ENCODE measurements at places on chromosomes 5 and 9.

- no peak for DNase-seq
These were observed 323.1 kb upstream of the ACTBL2 start for GRCh38 chr5:57805732-57806131.

GRCh38 chr9:134367061-134367460 lies 40.8 kb downstream of the RXRA start:
- DNase-seq, result no peak

DNA sequence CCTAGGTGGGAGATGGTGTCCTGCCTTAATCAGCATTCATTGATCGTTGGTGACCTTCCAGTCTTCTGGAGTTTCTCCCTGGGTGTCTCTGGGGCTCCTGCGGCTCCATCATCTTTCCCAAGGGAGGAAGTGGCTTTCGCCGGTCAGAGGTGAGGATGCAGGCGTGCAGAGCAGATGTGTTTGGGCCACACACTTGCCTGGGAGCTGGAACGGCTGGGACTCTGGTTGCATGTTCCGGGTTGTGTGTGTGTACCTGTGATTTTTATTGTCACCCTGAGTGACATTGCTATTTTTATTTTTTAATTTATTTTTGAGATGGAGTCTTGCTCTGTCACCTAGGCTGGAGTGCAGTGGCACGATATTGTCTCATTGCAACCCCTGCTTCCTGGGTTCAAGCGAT lies 9.6 kb downstream of the HMCN2 start:
- DNase-seq, result no peak

DNA sequence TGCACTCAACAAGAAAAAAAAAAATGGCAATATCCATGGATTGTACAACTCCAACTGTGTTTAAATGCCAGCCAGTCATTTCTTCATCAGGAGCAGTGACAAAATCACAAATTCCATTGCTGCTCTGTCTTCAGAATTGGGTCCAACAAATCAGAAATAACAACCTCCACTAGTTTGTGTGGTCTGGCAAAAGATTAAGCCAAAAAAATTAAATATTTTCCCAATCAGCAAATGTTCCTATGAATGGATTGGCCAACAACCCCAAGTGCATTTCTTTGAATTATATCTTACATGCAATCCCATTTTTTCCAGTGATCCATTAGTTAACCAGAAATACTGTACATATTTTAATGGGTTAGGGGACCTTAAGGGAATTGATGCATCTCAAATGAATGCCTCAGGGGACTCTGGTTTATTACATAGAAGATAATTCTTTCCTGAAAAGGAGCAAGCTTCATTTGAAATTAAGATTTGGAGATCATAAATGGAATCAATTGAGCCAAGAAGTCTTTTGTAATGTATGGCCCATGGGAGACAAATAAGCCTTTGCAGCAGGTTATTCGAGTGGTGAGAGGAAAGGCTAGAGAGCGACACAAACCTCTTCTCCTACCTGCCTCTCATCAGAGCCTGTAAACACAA lies 131.8 kb downstream of the TLE1 start:
- DNase-seq, result peak; percentile 32

GRCh38 chr9:81814794-81815464 lies 113.3 kb upstream of the SPATA31D4 start:
- peak; percentile 21 for DNase-seq

GRCh38 chr5:93071710-93072109 lies 509.3 kb downstream of the NR2F1-AS1 start:
- DNase-seq, result no peak

DNA sequence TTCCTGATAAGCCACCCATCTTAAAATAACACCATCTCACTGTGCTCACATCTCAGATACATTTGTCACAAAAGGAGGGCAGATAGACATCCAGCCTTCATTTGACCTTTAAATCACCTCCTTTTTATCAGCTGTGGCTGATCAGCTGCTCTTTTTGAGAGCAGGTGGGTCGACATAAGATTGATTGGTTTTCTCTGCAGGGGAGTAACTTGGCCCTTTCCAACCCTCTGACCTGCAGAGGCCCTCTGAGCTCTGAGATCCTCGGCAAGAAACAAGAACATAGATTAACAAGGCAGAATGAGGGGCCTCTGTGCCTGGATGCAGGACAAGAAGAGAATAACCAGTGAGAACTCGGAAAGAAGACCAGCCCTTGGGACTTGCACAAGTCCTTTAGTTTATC lies 33.5 kb upstream of the GLRA1 start:
- no peak for DNase-seq

DNA sequence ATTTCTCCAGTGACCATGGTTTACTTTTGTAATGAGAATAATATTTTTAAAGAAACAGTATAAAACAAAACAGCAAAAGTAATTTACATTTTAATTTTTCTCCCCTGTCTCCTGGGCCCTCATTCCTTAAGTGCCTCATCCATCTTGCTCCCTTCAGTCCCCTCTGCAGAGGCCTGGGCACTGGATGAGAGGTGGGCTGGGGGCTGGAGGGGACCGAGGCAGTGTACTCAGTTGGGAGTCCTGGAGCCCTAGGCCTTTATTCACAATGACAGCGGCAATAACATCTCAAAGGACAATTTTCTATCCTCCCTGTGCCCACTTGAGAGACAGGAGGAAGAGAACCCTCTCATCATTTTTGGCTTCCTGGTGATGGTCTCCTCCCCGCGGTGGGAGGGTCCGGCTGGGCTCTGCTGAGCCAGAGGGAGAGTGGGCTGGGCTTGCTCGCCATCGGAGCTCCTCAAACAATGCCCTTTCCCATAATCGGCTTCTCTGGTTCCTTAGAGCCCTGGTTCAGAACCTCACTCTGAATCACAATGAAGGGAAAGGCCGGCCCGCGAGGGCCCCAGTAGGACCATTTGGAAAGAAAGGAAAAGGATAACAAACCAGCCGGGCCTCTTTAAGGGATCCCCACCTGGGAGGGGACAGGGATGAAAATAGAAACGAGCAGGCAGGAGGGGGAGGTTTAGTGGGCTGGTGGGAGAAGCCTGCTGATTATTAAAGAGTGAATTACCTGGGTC lies 9.7 kb upstream of the SMIM32 start:
- DNase-seq, result peak; percentile 20

DNA sequence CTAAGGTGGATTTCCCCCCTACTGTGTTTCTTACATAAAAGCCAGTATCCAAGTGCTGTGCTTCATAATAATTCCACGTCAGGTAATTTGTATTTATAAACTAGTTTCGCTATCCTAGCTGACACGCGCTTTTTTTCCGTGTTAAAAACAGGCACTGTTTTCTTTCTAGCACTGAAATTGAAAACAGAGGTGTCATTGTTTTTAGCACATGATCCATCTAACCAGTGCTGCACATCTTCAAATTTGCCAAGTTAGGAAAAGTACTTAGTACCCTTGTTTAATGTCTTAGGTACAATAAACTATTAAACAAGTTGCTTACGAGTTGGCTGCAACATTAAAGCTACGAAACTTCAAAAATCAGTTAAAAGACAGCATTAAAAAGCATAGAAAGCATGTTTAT lies 49.9 kb downstream of the JMY start:
- DNase-seq, result no peak

GRCh38 chr5:89686081-89686765 lies 723.3 kb downstream of the CETN3 start:
- no peak for DNase-seq

- no peak for DNase-seq
These were observed 5.2 kb upstream of the ITGA2 start for GRCh38 chr5:52983731-52984636.

GRCh38 chr9:81605170-81605670 lies 84.1 kb downstream of the TLE1 start:
- DNase-seq, result no peak

GRCh38 chr9:10605388-10605787 lies 7.4 kb downstream of the PTPRD start:
- DNase-seq, result no peak

GRCh38 chr5:61228691-61229280 lies 66.5 kb upstream of the SMIM15 start:
- DNase-seq, result no peak

GRCh38 chr5:43065387-43065947 lies 25.3 kb upstream of the ANXA2R start:
- no peak for DNase-seq

DNA sequence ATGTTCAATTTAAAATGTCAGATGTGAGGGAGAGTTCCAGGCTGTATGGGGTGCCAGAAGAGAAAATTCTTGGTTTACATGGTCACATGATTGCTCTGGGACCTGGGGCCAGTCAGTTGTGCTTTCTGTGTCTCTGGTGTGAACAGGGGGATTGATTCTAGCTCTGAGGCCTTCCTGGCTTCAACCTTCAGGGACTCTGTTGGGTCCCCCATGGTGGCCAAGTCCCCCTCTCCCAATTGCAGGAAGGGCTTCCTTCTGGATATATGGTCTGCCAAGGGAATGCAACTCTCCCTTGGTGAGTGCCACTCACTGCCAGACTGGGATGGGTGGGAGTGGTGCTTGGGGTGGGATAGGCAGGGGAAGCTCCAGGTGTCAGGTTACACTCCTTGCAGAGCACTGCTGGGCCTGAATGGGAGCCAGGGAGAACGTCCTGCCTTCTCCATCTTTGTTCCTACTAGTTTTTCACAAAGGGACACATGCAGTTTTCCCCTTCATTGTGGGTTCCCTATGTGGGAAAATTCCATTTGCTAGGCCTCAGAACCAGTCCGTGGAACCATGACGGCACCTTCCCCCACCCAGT lies 153.2 kb downstream of the MELK start:
- no peak for DNase-seq

DNA sequence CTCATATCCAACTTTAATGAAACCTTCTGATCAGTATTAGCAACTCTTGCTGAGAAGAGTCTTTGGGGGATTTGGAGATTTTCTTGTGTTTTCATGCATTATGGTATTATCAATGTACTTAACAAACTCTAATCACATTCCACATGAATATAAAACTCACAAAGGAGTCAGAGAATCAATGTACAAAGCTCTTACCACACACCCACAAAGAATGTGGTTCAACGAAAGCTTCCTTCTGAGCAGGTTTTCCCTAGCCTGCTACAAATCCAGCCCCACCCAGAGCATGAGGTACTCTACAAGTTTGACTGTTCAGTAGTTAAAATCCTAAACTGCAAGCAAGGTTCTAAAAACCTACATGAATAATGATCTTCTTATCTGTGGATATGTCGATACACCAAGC lies 210.1 kb downstream of the TARS1 start:
- no peak for DNase-seq

All from NCI-H1436 (cell line).